HT1080 (cell line): ENCODE measurements at places on chromosomes 7 and 10.

GRCh38 chr7:131104596-131105293, 222.9 kb upstream of the MKLN1 start:
- peak; percentile 6 for DNase-seq

DNA sequence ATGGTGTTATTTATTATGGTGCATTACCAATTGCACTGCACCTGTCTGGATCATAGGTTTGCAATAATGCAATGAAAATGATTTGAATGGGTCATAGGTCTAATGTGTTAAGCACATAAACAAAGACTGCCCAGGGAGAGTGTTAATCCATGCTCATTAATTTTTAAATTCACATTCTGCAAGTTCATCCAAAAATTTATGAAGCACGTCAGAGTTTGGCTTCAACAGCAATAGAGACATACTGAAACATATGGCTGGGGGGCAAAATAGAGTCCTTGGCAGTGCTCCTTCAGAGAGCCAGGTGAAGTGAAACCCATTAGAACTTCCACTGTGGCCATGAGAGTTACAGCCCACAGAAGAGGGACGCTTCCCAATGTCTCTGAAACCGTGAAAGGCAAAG, 441.1 kb downstream of the POM121L12 start:
- DNase-seq, result no peak

DNA sequence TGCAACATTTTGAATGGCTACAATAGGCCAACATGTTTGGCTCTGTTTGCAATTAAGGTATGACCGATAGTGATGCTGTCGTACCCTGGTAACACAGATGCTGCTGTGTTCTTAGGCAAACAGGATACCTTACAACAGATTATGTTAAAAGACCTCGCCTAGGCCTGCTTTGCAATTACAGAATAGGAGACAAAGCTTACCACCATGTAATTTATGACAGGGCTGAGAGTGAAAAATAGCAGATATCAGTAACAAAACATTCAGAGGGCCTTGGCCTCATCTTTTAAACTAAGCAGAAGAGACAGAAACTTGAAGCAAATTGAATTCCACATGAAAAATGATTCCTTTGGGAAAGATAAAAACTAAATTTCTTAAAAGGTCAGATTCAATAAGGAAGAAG, 29.4 kb upstream of the ABLIM1 start:
- DNase-seq, result no peak

GRCh38 chr7:105178177-105178576, 164.2 kb downstream of the KMT2E start:
- DNase-seq, result no peak

DNA sequence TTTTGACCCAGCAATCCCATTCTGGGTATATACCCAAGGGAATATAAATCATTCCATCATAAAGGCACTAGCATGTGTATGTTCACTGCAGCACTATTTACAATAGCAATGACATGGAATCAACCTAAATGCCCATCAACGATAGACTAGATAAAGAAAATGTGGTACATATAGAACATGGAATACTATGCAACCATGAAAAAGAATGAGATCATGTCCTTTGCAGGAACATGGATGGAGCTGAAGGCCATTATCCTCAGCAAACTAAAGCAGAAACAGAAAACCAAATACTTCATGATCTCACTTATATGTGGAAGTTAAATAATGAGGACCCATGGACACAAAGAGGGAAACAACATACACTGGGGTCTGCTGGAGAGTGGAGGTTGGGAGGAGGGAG, 58.0 kb upstream of the STARD3NL start:
- no peak for DNase-seq

DNA sequence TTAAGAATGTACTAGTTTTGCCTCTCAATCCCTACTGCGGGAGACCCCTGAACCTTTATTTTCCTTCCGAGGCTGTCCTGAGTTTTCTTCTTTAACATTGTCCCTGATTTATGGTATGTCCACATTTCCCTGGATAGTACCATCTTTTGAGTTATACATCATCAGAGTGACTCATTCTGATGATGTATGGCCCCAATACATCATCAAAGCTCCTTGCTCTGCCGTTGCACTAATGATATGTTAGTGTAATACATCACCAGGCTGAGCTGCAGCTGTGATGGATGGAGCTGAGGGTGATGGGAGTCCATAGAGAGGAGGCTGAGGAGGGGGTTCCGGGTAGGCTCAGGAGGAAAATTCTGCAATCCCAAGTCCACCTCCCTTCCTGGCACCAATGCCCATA, 986.5 kb downstream of the KCNMA1 start:
- no peak for DNase-seq

DNA sequence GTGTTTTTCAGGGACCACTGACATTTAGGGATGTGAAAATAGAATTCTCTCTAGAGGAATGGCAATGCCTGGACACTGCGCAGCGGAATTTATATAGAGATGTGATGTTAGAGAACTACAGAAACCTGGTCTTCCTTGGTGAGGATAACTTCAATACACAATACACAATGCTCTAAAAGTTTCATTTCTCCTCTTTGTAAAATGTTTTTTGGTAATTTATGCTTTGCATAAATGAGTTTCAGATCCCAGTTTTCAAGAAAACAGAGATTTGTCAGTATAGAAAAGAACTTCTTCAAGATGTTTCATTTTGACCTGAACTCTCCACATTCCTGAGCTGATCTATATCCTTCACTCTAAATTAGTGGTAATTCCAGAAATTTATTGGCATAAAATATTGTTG, 14.2 kb downstream of the ZNF92 start:
- DNase-seq, result no peak

GRCh38 chr10:47136866-47137265, 163.1 kb upstream of the GDF10 start:
- no peak for DNase-seq

- peak; percentile 50 for DNase-seq
These were observed 110.4 kb downstream of the PON1 start for GRCh38 chr7:95213809-95214492.

- DNase-seq, result peak; percentile 63
These were observed 52.0 kb upstream of the PPP1R3C start for GRCh38 chr10:91684841-91685240.

DNA sequence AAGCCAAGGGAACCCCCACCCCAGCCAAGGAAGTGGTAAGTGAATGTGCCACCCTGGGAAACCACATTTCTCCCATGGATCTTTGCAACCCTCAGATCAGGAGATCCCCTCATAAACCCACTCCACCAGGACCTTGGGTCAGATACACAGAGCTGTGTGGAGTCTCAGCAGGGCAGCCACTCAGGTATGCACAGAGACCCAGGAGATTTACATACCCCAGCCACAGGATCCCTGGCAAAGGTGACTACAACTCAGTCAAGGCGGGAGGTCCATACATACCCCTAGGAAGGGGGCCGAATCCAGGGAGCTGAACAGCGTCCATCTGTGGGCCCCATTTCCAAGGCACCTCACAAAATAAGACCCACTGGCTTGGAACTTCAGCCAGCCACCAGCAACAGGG, 293.4 kb downstream of the CTNNA3 start:
- no peak for DNase-seq

DNA sequence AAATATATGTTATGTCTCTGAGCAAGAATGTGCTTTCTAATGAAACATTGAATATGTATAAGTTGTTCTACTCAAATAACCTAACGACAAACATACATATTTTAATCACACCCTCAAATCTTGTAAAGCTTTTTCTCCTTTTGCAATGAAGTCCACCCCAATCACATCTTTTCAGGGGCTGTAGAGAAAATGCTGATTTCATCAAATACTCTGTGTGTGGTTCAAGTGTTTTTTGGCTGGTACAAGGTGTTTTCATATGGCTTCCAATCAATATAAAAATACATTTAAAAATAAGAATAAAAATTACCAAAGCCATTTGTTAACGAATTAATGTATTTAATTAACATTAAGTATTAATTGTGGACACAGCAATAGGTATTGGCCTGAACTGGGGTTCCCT, 57.2 kb upstream of the TMEM196 start:
- DNase-seq, result no peak

DNA sequence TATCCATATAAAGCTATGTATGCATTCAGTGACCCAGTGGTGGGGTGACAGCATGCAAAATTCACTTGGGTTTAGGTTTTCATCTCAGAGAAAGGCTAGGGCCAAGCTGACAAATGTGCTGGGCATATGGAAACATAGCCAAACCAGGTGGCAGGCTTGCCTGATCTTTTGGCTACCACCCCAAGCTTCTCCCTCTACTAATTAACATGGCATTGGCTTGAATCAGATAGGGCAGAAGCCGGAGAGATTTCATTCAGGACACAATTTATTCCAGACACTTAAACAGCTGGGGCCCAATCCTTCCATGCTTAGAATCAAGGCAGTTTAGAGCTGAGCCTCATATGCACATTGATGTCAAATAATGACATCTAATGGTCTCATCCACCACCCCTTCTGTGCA, 95.5 kb upstream of the AGK start:
- DNase-seq, result no peak

DNA sequence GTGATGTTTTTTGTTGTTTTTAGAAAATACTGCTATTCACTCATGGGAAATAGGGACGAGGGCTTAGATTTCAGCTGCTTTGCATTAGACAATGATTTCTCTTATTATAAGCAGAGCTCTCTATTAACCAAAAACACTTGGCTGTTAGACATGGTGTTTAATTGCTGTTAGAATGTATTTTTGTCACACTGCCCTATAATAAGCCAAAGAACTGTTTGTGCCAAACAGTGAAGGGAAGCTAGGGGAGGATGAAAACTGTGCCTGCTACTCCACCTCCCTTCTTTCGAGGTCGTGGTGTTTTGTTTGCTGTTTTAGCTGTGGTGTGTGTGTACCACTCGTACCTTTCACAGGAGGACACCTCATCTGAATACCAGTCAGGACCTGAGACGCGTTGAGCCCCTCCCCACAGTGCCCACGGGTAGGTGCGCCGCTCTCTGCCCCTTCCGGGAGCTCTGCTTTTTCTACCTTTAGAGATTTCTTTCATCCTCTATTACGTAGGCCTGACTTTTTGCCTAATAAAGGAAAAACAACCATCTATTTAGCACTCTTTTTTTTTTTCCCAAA, 57.9 kb downstream of the CUX1 start:
- DNase-seq, result no peak

- DNase-seq, result no peak
These were observed 216.1 kb downstream of the SKIDA1 start for GRCh38 chr10:21309427-21309826.

- DNase-seq, result no peak
These were observed 74.2 kb downstream of the SHH start for GRCh38 chr7:155738104-155738503.

- no peak for DNase-seq
These were observed 178.9 kb downstream of the SEM1 start for GRCh38 chr7:96530786-96531185.

DNA sequence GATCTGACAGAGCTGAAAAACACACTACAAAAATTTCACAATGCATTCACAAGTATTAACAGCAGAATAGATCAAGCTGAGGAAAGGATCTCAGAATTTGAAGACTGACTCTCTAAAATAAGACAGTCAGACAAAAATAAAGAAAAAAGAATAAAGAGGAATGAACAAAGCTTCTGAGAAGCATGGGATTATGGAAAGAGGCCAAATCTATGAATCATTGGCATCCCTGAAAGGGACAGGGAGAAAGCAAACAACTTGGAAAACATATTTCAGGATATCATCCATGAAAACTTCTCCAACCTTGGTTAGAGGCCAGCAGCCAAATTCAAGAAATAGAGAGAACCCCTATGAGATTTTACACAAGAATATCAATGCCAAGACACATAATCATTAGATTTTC, 804.8 kb upstream of the IGFBP3 start:
- DNase-seq, result peak; percentile 36

DNA sequence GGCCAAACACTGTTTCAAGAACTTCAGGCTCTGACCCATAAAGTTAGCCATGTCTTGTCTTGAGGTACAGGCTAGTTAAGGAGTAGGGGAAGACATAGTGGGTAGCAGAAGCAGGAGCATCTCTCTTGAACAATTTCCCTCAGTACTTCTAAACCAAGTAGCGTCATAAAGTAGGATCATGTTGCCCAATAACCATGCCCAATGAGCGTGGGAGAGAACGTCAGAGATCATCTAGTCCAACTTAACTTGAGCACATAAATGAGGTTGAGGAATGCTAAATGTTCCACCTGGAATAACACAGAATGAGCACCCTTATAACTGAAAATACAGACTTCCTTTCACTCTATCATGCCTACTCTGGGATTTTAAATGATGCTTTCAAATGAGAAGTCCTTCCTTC, 134.9 kb downstream of the AOAH start:
- DNase-seq, result no peak

DNA sequence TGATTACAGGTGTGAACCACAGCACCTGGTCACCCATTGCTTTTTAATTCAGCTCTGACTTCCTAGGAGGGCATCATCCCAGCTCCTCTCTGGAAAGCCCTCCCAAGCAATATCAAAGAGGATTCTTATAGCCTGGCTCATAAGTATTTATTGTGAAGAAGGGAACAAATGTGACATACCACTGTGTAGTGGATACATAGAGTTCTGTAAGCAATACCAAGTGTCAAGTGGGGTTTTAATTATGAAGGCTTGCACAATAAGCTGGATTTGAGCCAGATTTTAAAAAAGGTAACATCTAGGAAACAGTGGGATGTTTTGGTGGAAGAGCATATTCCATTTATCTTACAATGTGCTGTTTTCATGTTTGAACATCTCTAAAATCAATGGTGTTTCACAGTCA, 19.0 kb upstream of the PRTFDC1 start:
- DNase-seq, result no peak

- DNase-seq, result peak; percentile 80
These were observed 13.0 kb upstream of the STK31 start for GRCh38 chr7:23696916-23697441.

- DNase-seq, result no peak
These were observed 2.6 kb downstream of the PHYHIPL start for GRCh38 chr10:59179068-59179467.

DNA sequence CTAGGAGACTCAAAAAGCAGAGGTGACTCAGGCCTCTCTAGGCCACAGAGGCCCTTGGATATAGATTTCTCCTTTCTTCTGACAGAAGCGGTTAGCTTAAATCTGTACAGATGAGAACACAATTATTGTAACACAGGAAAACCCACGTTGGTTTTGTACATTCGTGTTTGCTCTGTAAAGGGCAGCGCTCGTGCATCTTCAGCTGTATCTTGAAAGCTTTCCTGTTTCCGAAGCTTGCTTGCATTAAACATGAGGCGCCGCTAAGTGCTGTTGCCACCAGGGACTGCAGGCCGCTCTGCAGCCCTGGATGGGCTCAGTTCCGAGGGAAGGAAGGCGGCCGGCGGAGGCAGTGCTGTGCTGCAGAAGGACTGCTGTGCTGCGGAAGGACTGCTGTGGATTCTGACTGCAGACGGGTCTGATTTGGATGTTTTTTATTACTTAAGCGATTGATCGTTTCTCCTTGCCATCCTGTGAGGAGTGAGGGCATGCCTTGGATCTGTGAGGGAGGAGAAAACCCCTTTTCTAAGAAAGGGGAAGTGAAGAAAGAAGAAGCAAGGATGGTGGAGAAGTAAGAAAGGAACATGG, 53.3 kb downstream of the FHIP2A start:
- no peak for DNase-seq

DNA sequence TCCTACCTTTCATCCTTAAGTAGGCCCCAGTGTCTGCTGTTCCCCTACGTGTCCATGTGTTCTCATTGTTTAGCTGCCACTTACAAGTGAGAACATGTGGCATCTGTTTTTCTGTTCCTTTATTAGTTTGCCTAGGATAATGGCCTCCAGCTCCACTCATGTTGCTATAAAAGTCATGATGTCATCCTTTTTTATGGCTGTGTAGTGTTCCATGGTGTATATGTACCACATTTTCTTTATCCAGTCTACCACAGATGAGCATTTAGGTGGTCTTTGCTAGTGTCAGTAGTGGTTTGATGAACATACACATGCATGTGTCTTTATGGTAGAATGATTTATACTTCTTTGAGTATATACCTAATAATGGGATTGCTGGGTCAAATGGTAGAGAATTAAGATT, 146.2 kb upstream of the SLC26A5 start:
- no peak for DNase-seq
